Stimulated activated CD4-positive, alpha-beta T cell treated with anti-CD3 and anti-CD28 coated beads, Interleukin-1b, Interleukin-23, amount 100 ng/mL, for 1 hour (primary cell): ENCODE measurements at places on chromosomes 4 and X.

DNA sequence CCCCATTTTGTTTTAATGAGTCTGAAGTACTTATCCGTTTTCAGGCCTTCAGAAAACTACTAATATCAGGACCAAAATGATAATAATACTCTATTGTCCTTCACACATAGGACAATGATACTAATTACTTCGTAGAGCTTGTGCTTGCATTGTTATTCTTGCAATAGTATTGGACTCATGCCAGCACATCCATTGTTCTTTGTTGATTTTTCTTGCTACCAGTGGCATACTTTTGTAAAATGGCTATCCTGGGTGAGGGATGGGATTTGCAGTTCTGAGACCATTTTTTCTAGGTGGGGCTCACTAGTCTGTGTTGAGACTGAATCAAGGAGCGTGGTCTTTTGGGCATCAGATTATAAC lies 195.3 kb downstream of the MAML3 start:
- DNase-seq, result no peak

GRCh38 chr4:77332696-77333270 lies 175.8 kb downstream of the CCNG2 start:
- no peak for DNase-seq

- no peak for DNase-seq
Measured at GRCh38 chr4:81512757-81513501, 41.2 kb upstream of the RASGEF1B start.

- no peak for DNase-seq
Measured at GRCh38 chr4:15376594-15376993, 51.2 kb upstream of the C1QTNF7 start.

- DNase-seq, result no peak
Measured at GRCh38 chrX:18424482-18425198, 768 bp upstream of the CDKL5 start.

DNA sequence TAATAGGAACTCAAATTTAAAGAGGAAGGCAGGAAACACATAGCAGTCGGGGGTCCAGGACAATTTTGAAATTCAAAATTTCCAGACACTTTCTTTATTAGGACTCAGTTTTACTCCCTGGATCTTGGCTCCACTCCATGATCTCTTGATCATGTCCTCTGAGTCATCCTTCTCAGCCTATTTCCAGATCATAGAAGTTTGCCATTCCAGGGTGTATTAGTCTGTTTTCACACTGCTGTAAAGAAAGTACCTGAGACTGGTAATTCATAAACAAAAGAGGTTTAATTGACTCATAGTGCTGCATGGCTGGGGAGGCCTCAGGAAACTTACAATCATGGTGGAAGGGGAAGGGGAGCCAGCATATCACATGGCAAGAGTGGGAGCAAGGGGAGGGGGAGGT lies 564.7 kb upstream of the ACTRT1 start:
- no peak for DNase-seq

GRCh38 chrX:9980401-9980800 lies 13.2 kb downstream of the CLDN34 start:
- no peak for DNase-seq
